ENCODE measurements at places on chromosomes 4 and X.

- no peak for DNase-seq
These were observed 595.0 kb upstream of the BOD1L1 start for GRCh38 chr4:14222377-14223029.

GRCh38 chr4:124083711-124084110 lies 628.8 kb downstream of the ANKRD50 start:
- DNase-seq = no peak

DNA sequence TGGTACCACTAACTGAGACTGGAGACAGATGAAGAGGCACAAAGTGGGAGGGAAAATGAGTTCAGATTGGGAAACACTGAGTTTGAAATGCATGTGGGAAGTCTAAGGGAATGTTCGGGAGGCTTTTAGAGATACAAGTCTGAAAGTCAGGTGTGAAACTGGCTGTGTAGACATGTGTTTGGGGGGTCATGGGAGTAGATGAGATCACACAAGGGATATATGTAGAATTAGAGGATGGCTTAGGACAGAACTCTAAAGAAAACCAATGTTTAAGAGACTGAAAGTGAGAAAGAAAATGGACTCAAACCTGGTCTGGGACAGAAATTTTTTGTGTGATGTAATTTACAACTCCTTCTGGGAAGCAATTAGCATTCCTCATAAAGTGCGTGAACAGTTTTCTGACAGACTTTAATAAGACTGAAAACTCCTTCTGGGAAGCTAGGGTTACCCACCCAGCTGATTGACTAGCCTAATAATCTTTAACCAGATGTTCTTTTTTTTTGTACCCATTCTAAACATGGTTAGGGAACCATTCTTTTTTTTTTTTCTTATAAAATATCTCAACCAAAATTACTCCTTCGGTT lies 8.7 kb upstream of the JADE1 start:
- no peak for DNase-seq

DNA sequence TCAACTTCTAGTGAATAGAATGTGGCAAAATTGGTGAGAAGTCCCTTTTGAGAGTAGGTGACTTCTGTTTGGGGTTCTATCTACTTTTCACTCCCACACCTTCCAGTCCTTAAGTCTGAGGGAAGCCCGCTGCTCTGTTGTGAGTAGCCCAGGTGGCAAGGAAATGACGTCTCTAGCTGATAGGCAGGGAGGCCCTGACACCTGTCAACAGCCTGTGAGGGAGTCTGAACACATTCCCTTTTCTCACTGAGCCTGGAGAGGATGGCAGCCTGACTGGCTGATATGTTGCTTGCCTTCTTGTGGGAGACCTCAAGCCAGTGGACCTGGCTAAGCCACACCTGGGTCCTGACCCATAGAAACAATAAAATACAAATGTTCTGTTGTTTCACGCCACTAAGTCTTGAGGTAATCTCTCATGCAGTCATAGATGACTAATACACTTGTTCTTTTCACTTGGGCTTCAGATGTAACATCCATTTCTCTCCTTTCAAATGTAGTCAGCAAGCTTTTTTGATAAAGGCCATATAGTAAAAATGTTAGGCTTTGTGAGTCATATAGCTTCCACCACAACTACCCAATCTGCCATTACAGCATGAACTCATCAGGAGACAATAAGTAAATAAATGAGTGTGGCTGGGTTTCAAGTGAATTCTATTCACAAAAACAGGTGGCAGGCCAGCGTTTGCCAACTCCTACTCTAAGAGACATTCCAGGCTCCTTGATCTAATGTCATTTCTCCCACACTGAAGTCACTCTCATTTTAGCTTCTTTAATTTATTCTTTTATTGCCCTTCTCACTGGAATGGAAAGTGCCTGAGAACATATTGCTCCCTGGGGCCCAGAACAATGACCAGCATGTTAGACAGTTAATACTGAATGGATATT lies 265.1 kb upstream of the MAD2L1 start:
- DNase-seq = no peak

GRCh38 chr4:31160146-31160545 lies 440.0 kb downstream of the PCDH7 start:
- no peak for DNase-seq

DNA sequence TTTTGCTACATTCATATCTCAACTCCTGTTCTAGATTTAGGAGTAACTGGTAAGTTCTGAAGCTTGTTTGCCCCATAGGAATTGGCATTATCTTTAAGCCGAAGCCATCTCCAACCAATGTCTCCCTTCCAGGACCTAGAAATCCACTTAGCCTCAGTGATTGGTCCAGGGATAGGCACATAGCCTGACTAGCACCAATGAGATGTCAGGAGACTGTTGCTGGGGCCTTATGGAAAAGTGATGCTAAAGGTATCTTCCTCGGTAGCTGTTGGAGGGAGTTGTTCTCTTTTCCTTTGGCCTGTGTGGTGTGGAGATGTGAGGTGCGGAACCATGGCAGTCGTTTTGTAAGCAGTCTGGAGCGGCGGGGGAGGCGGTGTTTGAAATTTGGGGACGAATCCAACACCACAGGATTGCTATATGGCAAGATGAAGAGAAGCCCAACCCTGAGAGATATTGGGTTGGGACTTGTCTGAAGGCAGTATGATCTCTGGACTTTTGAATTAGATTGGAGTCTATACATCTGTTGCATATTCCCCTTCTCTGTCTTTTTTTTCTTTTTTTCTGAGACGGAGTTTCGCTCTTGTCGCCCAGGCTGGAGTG lies 109.8 kb upstream of the ATP6AP2 start:
- no peak for DNase-seq

DNA sequence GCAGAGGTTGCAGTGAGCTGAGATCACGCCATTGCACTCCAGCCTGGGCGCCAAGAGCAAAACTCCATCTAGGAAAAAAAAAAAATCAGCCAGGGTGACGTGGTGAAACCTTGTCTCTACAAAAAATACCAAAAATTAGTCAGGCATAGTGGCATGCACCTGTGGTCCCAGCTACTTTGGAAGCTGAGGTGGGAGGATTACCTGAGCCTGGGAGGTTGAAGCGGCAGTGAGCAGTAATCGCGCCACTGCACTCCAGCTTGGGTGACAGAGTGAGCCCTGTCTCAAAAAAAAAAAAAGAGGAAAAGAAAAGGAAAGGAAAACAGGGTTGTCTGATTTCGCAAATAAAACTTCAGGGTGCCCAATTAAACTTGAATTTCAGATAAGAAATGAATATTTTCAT lies 106.1 kb downstream of the RBM47 start:
- no peak for DNase-seq

GRCh38 chrX:84666086-84666485 lies 163.8 kb upstream of the HDX start:
- no peak for DNase-seq

- no peak for DNase-seq
These were observed 82.0 kb downstream of the PLS3 start for GRCh38 chrX:115642895-115643530.

- DNase-seq = no peak
These were observed 81.6 kb upstream of the MID1 start for GRCh38 chrX:10702031-10702430.

- no peak for DNase-seq
These were observed 318.6 kb downstream of the OPHN1 start for GRCh38 chrX:68114573-68115129.

GRCh38 chrX:29466456-29466855 lies 748.9 kb upstream of the MAGEB2 start:
- DNase-seq = no peak

Data from NCI-H1048 (cell line).